Activated T-helper 1 cell treated with anti-CD3 and anti-CD28 coated beads, Interleukin-2, amount 50 U/mL, for 16 hours (primary cell): ENCODE measurements at places on chromosomes 12 and 14.

DNA sequence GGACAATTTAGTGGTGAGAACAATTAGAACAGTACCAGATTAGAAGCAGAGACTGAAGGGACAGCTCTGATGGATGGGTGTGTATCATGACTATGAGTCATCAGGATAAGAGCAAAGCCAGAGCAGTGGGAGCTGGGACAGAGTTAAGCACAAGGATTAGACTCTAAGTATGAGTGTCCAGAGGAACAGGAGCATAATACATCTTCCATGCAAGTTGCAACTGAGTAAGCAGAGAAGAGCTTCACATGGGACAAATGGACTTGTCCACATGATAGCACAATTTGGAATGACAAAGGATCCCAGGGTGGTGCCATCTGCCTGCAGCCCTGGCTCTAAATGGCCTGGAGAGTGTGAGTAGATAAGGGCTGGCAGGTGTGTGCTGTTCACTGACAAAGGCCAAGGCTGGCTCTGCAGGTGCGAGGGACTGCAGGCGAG lies 226.4 kb upstream of the CAND1 start:
- no peak for DNase-seq

- DNase-seq: no peak
Observed at GRCh38 chr12:116288735-116289134, 11.2 kb upstream of the MED13L start.

GRCh38 chr14:102131741-102132140 lies 8.0 kb upstream of the WDR20 start:
- DNase-seq: no peak

GRCh38 chr12:109968032-109968420 lies 28.1 kb downstream of the GIT2 start:
- DNase-seq: no peak

DNA sequence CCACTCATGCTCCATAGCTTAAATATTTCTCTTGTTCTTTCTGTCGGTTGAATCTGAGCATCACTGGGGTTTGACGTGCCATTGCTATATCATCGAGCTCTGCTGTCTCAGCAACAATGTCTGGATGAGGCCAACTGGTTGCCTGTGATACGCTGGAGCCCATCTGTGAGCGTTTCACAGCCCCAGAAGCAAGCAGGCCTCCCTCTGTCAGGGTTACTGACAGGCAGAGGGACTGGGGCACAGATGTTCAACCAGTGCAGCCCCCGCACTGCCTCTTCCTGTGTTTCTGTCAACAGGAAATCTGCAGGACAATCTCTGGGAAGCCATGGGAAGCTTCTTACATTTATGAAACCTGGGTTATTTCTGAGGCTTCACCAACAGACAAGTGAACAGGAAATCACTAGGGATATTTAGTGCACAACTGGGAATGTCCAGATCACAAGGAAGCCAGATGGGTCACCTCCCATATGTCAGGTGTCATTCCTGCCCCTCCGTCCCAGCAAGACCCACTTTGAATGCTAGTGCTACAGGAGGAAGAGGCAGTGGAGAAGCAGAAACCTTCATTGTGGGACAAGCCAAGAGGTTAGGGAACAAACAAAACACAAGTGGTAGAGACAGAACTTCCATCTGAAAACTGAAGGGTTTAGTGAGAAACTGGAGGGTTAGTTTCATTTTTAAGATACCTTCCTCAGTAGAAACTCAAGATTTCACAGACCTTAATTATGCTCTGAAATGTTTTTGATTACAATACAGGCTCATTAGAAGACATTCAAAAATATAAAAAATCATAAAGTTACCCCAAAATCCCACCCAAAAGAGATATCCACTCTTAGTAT lies 24.1 kb downstream of the DMAC2L start:
- no peak for DNase-seq
